ENCODE measurements at places on chromosomes 7 and 10.

DNA sequence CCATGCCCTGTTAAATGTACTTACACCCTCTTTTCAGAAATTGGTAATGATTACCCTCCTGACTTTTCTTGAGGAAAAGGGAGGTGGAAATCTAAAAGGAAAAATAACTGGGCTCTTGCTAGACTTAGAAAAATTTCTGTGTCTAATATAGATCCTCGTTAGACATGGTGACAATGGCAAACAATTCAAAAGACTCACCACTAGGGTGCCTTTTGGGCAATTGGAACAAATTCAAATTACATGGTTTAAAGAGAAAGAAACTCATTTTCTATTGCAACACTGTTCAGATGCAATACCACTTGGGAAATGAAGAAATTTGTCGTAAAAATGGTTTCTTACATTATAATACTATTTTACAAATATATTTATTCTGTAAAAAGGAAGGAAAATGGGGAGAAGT lies 950.1 kb downstream of the GRM8 start:
- no peak for DNase-seq

DNA sequence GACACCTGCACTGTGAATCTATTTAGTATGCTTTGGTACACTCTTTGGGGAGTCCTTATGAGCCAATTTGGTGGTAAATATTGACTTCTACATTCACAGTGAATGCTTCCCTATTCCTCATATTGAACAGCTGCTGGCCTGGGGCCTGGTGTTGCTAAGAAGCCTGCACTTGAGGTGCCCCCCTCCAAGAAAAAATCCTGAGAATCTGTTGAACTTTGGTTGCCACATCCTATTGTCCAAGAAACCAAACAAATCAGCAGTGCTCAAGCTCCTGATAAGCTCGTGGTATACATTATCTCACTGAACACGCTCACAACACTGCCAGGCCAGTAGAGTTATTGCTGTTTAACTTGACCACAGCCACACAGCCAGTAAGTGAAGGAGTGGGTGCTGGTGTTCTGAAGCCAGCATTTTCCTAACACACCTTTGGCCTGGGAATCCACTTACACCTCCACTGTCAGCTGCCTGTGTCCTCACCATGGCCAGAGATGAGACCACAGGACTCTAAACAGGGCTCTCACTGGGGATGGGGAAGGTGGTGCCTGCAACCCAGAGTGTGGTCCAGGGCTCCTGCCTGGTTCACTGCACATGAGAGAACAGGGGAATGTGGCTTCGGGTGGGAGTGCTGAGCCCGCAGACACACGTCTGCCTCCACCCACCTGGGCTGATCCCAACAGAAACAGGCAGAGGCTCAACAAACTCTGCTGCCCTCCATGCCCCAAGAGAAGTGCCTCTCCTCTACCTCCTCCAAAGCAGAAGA lies 6.7 kb downstream of the DDC start:
- no peak for DNase-seq

- DNase-seq, result no peak
Observed at GRCh38 chr7:16836481-16836880, 31.7 kb upstream of the AGR2 start.

GRCh38 chr10:125684581-125684980 lies 1.6 kb upstream of the TEX36 start:
- DNase-seq, result no peak

- DNase-seq, result no peak
Observed at GRCh38 chr10:62805231-62806099, 945 bp downstream of the ADO start.

- no peak for DNase-seq
Observed at GRCh38 chr10:36515319-36515718, 610.1 kb upstream of the ANKRD30A start.

DNA sequence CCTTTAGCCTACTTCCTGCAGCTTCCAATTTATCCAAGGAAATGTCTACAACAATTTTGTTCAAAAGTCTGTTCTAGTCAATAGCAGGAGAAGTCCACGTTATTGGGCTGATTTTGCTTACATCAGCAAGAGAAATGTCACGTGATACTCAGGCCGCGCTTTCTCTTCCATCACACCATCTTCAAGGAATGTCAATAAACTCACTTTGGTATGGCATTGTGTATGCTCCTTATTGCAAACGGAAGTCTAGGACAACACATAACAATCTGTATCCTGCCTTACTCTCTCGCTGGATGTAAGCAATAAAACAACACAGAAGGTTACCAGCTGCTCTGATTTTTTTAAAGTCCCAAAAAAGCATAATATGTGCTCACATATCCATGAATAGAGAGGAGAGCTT lies 17.1 kb upstream of the STK17A start:
- DNase-seq, result no peak

DNA sequence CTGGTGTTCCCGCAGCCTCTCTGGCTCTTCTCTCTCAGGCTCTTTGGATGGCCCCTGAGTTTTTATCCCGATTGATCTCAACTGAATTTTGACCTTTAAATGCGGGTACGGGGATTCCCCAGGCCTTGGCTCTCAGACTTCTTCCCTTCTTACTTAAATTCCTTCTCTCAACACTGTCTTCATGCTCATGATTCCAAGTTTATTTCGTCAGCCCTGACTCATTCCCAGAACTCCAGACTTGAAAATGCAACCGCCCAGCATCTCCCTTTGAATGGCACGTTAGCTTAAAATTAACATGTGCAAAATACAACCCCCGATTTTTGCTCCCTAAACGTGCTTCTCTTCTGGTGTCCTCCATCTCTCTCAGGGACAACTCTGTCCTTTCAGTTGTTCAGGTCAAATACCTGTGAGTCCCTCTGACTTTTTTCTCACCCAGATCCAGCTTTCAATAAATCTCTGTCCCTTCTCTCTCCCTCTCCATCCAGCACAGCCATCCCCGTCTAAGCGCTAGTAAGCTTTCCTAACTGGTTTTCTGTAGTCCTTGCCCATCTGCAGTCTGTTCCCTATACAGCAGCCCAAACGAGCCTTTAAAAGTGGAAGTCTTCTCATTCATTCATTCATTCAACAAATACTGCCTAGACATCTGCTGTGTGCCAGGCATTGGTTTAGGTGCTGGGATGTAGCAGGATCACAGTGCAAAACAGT lies 7.1 kb downstream of the HECW1 start:
- no peak for DNase-seq

DNA sequence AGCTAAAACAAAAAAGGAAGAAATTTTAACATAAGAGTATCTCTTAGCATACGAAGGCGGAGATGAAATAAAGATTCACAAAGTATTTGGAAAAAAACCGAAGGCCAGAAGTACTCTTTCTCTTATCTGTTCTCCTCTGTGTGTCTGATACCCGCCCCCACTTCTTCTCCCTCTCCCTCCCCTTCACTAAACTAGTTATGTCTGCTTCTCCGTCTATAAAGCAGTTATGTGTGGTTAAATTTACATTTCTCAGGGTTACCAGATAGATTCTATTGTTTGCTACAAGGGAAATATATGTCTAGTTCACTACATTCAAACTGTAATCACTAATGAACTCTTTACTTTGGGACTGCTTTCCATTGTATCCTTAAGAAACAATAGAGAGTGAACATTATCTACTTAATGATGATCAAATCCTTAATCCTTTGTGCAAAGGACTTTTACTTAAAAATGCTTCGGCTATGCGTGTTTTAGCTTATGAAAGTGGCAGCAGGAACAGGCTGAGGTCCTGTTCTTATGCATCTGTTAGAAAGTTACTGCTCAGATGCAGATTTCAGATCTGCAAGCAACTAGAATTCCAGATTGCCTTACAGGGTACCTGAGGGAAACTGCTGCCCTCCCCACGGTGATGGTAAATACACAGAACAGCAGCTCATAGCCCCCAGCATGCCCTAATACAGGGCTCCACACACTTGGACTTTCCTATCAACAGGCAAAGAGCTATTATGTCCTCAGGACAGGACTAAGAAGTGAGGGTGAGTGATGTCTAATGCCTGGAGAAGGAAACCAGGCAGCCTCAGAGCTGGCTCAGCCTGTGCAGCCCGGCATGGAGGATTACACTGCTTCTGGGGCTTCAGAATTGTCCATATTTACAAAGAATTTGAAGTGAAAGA lies 273.3 kb downstream of the FZD1 start:
- DNase-seq, result no peak

DNA sequence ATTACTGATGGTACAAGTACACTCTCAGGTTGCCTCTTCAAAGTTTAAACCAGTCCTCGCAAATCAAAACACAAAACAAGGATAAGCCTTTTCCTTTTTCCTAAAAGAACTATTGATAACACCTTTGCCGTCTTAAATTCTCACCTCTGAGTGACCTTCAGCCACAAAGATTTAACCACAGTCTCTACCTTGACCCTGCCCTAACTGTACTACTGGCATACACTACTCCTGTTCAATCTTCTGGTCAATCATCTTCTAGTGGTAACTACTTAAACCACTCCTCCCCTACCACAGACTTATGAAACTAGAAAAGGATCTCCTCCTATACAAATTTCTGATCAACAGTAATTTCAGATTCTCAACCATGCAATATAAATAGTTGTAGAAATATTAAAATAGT lies 15.1 kb downstream of the UPF2 start:
- DNase-seq, result no peak

GRCh38 chr10:69878951-69879350 lies 77.2 kb downstream of the COL13A1 start:
- no peak for DNase-seq

- DNase-seq, result no peak
Observed at GRCh38 chr10:1274701-1275544, 218.7 kb downstream of the WDR37 start.

DNA sequence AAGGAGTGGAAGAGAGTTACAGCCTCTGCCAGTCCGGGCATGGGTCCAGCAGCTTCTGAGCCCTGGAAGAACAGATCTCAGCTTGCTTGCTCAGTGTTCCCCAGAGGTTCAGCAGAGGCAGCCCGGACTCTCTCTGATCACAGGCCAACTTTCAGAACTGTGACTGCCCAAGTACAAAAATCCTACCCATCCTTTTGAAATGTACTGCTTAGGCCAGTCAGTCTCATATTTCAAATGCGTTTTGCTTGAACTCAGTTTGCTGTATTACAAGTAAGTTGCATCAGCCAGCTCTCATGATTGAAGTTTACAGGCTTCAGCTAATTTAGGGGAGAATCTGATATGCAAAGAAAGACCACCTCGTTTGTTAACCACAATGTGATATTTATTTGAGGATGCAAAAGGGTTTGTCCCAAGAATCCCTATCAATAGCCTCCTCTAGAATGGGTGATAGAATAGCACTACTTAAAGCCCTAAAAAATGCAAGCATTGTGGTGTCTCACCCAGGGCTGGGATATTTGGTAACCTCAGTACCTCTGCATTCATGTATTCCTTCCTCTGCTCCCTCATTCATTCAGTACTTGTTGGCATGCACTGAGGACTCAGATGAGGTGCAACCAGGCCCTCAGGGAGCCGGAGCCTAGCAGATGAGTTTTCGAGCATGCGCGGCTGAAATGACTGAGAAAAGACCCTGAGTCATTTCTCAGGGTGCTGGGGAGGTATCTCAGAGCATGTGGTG lies 7.0 kb downstream of the AIMP2 start:
- no peak for DNase-seq

Measured in CD4-positive, alpha-beta T cell treated with Interferon alpha-2 for 1 hour (primary cell).